Right renal pelvis (tissue), 4 donors: ENCODE measurements at places on chromosomes 5 and 9.

- DNase-seq = no peak
Measured at GRCh38 chr5:177097016-177097985, 10.6 kb downstream of the FGFR4 start.

DNA sequence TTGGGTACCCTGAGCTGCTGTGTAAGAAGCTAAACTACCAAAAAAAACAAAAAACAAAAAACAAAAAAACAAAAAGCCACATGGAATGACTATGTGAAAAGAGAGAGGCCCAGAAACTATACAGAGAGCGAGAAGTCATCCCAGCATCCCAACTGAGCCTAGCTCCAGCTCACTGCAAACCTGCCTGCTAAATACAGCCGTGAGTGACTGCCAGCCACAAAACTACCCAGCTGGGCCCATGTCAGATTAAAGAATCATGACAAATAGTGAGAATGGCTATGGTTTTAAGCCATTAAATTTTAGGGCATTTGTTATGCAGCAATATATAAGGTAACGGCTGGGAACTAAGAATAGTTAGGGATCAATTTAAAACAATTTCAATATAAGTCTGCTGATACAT, 335.1 kb upstream of the PDE4D start:
- no peak for DNase-seq

DNA sequence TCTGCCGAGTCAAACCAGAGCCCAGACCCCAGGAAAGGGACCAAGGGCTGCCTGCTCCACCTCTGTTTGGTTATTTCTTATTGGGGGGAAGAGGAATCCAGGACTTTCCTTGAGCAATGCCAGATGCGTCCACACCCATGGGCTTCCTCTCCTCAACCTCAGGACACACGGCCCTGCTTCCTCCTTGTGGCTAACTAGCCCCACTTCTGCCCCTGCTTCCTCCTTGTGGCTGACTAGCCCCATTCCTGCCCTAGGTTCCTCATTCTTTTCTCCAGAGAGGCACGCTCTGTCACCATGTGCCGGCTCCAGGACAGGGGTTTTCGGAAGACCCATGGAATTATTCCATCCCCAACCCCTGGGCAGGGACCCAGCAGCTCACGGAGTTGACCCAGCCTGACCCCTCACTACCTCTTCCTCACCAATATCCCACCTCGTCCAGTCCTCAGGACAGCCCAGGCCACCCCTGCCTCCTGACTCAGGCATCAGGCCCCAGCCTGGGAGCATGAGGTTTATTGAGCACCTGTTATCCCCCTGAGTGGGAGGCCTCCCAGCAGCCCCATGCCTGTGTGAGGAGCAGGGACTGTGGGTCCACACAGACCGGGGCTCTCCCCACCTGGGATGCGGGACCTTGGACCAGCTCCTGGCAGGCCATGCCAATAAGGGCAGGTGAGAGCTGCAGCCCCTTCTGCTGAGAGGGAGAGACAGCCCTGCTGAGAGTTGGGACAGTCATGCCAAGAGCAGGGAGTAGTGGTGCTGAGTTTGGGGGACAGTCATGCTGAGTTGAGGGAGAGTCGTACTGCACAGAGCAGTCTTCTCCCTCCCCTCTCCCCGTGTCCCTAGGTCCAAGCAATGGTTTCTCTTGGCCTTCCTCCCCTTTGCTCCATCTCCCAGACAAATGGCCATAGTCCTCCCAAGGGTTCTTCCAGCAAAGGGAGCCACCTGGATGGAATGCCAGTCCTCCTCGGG, 11.8 kb upstream of the FCN1 start:
- no peak for DNase-seq

GRCh38 chr5:154309371-154309745, 118.8 kb downstream of the GALNT10 start:
- DNase-seq = no peak

- peak; percentile 41 for DNase-seq
Measured at GRCh38 chr5:155726267-155726666, 600.7 kb upstream of the SGCD start.

DNA sequence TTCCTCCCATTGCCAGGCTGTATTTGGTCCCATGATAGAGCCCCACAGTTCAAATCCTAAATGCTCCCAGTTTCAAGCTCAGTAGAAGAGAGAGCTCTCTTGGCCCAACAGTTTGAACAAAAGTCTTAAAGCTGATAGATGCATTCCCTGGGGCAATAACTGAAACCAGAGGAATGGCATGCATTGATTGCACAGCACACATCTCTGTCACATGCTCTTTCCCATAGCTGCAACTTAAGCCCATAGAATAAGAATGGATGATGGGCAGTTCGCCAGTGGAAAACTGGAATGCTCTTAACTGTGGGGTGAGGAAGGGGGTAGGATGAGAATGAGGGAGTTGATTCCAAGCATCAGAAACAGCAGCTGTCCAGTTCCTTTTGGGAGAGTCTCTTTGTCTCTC, 1942.4 kb upstream of the WWC1 start:
- no peak for DNase-seq

DNA sequence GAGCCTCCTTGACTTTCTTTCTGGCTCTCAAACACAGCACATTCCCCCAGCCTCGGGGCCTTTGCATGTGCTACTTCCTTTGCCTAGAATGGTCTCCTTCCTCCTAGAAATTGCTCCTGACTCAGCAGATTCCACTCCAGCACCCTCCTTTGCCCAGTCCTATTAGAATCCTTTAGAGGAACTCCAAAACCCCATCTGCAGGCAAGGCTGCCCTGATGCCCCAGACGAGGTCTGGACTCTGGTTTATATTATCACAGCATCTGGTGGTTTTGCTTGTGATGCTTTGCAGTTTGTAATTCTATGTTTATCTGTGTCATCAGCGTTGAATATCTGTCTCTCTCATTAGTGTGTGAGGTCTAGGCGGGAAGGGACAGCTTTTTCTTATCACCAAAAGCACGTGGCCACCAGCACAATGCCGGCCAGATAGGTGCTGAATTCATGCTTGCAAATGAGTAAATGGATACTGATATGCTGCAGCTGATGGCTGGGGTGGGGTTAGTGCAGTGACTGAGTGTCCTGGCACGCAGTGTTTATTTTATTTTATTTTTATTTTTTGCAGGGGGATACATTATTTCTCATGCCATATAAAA, 30.0 kb upstream of the ANKH start:
- DNase-seq = no peak

GRCh38 chr5:55894135-55894534, 43.0 kb downstream of the IL31RA start:
- no peak for DNase-seq

DNA sequence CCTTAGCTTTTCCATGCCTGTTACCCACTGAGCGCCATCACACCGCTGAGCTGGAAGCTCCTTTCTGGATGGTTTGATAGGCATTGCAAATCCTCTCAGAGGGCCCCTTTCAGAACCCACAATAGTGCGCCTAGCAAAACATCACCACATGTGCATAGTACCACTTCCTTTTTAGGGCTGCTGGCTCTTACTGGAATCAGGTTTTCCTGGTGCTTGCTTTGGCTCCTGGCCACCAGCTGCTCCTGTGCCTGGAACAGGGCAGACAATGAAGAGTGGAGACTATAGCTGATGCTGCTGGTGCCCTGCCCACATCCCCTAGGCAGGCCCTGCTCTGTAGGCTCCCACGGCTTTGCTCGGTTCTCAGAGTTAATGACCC, 163.6 kb upstream of the SEMA6A start:
- no peak for DNase-seq

GRCh38 chr5:107464416-107464815, 206.3 kb downstream of the EFNA5 start:
- DNase-seq = no peak

GRCh38 chr9:16316456-16316855, 554.0 kb downstream of the BNC2 start:
- DNase-seq = no peak

- no peak for DNase-seq
Measured at GRCh38 chr5:64653766-64654560, 36.3 kb upstream of the SHISAL2B start.

- DNase-seq = no peak
Measured at GRCh38 chr5:84218546-84218945, 166.1 kb downstream of the EDIL3 start.

DNA sequence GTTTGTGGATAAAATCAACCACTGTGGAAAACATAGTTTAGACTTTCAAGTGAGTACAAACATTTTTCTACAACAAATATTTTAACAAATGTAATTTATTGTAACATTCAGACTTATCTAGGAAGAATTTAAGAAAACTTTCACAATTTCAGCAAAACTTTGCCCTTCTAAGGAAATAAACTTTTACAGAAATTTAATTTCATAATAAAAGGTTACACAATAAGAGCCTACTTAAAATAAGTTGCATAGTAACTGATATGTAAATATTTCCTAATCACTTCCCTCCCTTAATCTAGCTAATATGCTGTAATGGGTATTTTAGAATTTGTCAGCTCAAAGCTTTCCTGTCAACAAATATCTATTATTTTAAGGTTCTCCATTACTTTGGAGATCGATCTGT, 1899.9 kb downstream of the MAT2B start:
- DNase-seq = no peak

DNA sequence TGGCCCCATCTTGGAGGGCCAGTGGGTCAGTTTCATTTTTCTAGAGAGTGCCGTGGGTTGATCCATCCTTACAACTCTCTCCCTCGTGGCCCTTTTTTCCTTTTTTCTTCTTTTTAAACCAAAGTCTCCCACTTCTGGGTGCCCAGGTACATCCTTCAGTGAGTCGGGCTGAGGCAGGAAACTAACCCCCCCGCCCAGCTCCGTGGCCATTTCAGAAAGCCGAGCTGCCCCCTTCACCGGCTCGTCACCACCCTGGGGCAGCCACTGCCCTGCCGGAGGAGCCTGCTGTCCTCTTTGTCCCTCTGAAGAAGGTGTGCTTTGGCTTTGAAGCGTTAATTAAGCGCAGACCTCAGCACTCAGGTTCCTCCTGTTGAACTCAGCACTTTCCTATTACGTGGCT, 5.2 kb downstream of the CFAP77 start:
- no peak for DNase-seq

DNA sequence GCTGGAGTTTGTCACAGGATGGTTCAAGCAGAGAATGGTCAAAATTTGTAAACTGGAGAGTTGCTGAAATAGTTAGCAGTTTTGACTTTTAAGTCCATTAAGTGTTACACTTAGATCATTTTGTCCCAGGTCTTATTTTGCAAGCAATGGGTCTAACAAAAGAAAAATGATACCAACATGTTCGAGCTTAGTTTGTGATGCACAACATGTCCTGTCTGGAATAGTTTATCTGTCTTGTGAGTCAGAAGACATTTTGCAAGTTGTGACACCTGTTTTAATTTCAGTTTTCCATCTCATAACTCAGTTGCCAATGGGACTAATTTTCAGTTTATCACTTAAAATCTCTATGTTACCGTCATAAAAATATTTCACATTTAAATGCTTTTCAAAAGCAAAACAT, 929.8 kb downstream of the CDH18 start:
- no peak for DNase-seq

GRCh38 chr5:175261037-175261436, 182.9 kb downstream of the DRD1 start:
- no peak for DNase-seq

GRCh38 chr5:115460472-115460871, 84.1 kb downstream of the FEM1C start:
- no peak for DNase-seq

DNA sequence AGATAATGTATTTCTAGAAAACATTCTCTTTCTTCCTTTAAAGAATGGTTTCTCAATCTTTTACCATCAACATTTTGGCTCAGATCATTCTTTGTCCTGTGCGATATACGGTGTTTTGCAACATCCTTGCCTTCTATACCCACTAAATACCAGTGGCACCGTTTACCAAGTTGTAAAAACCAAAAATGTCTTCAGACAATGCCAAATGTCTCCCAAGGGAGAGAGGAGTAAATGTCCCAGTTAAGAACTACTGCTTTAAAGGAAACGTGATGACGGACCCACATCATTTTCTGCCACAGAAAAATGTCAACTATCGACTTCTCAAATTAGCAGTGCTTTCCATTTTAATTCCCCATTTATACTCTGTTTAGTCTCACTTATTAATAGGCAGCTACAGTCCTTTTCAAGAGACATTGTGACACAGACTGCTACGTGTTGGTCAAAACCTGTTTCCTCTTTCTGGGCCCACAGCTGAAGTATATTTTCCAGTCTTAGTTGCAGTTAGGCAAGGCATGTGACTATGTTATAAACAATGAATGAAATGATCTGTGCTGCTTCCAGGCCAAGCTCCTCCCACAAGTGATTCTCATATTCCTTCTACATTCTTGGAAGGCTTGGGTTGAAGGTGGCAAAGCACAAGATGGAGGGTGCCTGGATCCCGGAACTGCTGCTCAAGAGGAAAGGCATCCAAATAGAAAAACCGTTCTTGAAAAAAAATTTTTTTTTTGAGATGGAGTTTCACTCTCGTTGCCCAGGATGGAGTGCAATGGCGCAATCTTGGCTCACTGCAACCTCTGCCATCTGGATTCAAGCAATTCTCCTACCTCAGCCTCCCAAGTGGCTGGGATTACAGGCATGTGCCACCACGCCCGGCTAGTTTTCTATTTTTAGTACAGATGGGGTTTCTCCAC, 8.8 kb downstream of the PRXL2C start:
- DNase-seq = no peak

DNA sequence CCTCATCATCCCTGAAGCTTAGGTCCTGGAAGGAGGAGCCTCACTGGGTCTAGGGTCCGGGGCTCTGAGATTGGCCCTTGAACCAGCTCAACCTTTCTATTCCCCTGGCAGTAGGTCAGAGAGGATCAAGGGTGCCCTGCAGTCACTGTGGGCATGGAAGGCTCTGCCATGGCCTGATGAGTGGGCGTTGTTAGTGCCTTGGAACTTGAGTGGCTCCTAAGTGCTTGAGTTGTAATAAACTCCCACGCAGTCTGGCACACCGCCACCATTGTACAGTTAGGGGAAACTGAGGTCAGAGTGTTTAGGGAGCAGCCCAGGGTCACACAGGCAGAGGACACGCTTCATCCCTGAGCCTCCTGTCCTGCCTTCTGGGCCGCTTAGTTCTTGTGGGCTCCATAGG, 10.4 kb upstream of the SYNPO start:
- no peak for DNase-seq
